ENCODE measurements at places on chromosomes 13 and 19.

- no peak overlapping the region for H3K27ac ChIP-seq
- H3K27me3 ChIP-seq = no peaks in the 10 kb centered on the region
- H3K4me3 ChIP-seq = no peak overlapping the region
- no peak for DNase-seq
- peaks cover 1% of the 10 kb centered on the region for H3K36me3 ChIP-seq
These were observed 13.5 kb downstream of the MED25 start for GRCh38 chr19:49831592-49831991.

- no peak overlapping the region for H3K27ac ChIP-seq
- H3K27me3 ChIP-seq = no peaks in the 10 kb centered on the region
- H3K4me1 ChIP-seq = no peaks in the 10 kb centered on the region
- no peaks in the 10 kb centered on the region for H3K36me3 ChIP-seq
- H3K4me3 ChIP-seq = no peak overlapping the region
These were observed 850 bp upstream of the KLK11 start for GRCh38 chr19:51027126-51027806.

GRCh38 chr13:66275416-66275815 lies 954.7 kb downstream of the PCDH9 start:
- no peaks in the 10 kb centered on the region for H3K27me3 ChIP-seq
- H3K36me3 ChIP-seq = no peaks in the 10 kb centered on the region
- H3K4me3 ChIP-seq = no peak overlapping the region
- DNase-seq = no peak

GRCh38 chr19:11299946-11300810 lies 4.2 kb downstream of the TSPAN16 start:
- H3K36me3 ChIP-seq = no peaks in the 10 kb centered on the region
- no peaks in the 10 kb centered on the region for H3K27me3 ChIP-seq
- DNase-seq = no peak
- H3K4me3 ChIP-seq = no peak overlapping the region
- no peaks in the 10 kb centered on the region for H3K4me1 ChIP-seq

DNA sequence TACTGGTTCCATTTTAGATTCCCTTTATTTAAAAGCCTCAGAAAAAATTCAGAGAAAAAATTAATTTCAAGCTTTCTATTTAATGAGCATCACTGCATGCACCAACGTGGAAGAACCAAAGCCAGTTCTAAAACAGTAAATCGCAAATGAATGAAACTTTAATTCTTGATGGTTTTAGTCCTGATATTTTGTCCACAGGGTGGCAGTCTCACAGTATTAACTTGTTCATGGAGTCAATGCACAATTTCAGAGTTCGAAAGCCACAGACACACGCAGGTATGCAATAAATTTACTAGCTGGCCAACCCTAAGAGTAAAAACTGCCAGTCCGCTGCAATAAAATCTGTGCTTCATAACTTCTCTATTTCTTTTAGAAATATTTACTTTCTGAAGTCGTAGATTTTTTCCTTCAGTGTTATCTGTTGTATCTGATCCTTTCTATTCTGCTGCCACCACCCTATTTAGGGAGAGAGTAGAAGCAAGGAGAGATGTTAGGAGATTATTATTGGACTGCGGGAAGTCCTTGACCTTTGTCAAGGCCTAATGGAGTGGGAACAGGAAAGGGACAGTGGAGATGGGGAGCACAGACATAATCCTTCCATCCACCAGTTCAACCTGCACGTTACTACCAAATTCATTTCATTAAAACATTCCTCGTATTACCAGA lies 7.0 kb upstream of the WBP4 start:
- no peaks in the 10 kb centered on the region for H3K36me3 ChIP-seq
- DNase-seq = peak; percentile 43
- no peak overlapping the region for H3K27ac ChIP-seq
- no peaks in the 10 kb centered on the region for H3K27me3 ChIP-seq

GRCh38 chr13:50608370-50608769 lies 235.1 kb downstream of the DLEU7 start:
- H3K4me1 ChIP-seq = no peaks in the 10 kb centered on the region
- H3K27me3 ChIP-seq = no peaks in the 10 kb centered on the region
- no peak overlapping the region for H3K27ac ChIP-seq
- no peaks in the 10 kb centered on the region for H3K36me3 ChIP-seq
- H3K4me3 ChIP-seq = no peak overlapping the region
- DNase-seq = no peak

GRCh38 chr13:110194451-110194850 lies 112.5 kb downstream of the COL4A1 start:
- H3K27me3 ChIP-seq = no peaks in the 10 kb centered on the region
- H3K4me3 ChIP-seq = no peak overlapping the region
- H3K4me1 ChIP-seq = no peaks in the 10 kb centered on the region
- no peak overlapping the region for H3K27ac ChIP-seq

- H3K27ac ChIP-seq = no peak overlapping the region
- H3K36me3 ChIP-seq = no peaks in the 10 kb centered on the region
- no peaks in the 10 kb centered on the region for H3K4me1 ChIP-seq
- no peaks in the 10 kb centered on the region for H3K27me3 ChIP-seq
- H3K4me3 ChIP-seq = no peak overlapping the region
- DNase-seq = no peak
These were observed 15.5 kb downstream of the ZNF211 start for GRCh38 chr19:57648331-57649003.

DNA sequence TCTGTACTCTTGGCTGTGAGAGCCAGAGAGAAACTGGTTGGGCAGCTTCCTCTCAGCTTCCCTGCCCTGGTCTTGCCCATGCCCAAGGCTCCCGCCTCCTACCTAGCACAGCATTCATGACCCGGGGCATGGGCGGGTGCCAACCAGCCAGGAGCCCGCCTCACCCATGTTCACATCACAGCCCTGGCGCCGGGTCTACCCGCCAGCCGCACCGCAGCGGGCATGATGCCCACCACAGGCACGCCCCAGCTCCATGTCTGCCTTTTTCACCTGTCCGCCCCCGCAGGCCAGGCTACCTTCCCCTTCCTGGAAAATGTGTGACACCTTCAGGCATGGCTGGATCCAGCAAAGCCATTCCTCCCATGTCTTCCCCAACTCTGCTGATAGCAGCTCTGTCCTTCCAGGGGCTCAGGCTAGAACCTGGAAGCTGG lies 42.1 kb downstream of the PTPRS start:
- no peak overlapping the region for H3K27ac ChIP-seq
- DNase-seq = no peak
- no peak overlapping the region for H3K4me3 ChIP-seq
- H3K4me1 ChIP-seq = no peaks in the 10 kb centered on the region

Measured in mesendoderm (in vitro differentiated cells).